GM12878 (cell line): ENCODE measurements at places on chromosomes 1 and 21.

DNA sequence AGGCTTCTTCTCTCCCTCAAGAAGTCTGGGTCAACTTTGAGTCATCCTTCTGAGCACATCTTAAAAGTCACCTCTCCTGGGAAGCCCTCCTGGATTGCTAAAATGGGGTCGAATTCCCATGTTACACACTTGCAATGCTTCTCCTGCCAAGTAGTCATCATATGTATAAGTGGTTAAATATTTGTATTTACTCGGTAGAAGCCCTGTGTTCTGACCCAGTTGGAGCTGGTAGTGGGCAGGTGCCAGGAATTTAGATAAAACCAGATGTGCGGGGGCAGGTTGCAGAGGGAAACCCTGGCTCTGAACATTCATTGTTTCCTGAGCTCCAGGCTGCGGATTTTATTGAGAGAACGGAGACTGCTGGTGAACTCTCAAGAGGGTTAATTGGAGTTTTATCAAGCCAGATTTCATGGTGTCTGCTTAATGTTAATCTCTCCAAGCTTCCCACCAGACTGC lies 52.8 kb upstream of the RPL11 start:
- DNase-seq, result no peak

DNA sequence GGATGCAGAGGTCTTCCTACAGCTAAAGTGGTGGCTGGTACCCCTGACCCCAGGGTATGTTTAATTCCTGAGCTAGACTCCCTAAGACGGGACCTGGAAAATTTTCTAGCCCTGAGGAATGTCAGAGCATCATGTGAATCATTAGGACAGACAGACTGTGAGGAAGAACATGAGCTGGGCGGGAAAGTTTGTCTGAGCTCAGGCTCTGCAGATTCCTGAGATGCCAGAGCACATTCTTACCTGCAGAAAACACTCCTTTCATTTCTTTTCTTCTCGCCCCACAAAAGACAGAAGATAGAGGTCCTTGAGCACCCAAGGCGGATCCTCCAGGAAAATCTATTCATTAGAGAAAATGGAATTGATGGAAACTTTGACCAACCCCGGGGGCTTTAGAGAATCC lies 6.5 kb downstream of the CAPN2 start:
- no peak for DNase-seq

DNA sequence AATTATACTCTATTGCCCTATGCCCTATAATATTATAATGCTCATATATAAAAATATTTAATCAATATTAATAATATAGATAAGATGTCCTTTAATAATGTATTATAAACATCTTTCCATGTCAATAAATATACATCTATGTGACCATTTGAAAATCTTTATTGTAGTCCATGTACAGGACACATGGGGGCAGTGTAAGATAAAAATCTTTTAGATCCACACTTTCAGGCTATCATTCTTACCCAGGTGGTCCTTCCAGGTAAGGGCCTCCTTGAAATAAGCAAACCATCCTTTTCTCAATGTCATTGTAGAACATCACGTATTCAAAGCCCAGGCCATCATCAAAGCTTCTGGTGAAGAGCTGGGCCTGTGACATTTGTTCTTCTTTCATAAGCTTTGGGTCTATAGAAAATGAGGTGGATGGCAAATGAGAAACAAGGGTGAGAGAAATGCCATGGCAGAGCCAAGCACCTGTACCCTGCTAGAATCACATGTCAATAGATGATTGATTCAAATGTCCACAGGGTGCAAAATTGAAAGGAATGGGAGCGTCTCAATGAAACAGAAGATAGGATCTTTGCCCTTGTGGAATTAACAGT lies 20.2 kb downstream of the THEM4 start:
- DNase-seq, result no peak

DNA sequence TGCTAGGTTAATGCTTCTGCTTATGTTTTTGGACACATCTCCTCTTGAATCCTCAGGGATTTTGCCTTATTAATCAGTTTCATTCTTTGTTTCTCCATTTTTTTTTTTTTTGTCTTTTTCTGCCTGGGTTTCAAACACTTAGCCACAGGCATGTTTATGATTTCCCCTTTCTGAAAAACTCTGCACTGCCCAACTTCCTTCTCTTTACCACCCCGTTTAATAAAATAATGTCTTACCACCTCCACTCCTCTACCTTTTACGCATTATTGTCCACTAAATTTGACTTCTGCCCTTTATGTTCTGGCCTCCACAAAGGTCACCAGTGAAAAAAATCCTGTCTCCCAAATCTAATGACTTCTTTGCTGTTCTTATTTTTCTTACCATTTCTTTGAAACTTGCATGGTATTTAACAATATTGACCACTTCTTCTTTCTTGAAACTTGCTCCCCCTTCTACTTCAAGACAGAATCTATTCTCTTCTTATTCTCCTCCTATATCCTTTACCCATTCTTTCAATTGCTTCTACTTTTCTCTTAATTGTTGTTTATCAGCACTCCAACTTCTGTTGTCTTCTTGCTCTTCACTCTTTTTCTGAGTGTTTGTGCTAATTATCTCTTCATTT lies 150.3 kb downstream of the TNFSF18 start:
- no peak for DNase-seq

GRCh38 chr1:184836934-184837895 lies 82.6 kb upstream of the EDEM3 start:
- DNase-seq, result no peak

DNA sequence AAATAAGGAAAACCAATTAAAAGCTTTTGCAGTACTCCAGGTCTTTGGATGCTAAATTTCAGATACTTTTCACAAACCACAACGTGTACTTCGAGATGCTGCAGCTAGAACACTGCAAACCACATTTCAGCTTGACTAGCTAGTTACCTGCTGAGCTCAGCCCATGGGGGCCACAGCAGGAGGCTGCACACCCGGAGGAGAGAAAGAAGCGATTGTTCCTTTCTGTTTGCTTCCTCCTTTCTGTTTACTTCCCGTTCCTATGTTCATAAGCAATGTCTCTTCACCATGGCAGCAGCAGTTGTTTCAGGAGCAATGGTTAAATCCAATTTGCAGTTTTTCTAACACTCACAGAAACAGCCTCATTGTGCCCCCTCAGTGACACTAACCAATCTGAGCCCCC lies 225.6 kb upstream of the FGGY start:
- DNase-seq, result no peak

GRCh38 chr1:4367230-4367777 lies 287.1 kb upstream of the AJAP1 start:
- DNase-seq, result no peak

- DNase-seq, result no peak
Observed at GRCh38 chr1:67680486-67680885, 4.5 kb upstream of the GADD45A start.

GRCh38 chr1:955474-955873 lies 3.6 kb downstream of the NOC2L start:
- DNase-seq, result no peak

DNA sequence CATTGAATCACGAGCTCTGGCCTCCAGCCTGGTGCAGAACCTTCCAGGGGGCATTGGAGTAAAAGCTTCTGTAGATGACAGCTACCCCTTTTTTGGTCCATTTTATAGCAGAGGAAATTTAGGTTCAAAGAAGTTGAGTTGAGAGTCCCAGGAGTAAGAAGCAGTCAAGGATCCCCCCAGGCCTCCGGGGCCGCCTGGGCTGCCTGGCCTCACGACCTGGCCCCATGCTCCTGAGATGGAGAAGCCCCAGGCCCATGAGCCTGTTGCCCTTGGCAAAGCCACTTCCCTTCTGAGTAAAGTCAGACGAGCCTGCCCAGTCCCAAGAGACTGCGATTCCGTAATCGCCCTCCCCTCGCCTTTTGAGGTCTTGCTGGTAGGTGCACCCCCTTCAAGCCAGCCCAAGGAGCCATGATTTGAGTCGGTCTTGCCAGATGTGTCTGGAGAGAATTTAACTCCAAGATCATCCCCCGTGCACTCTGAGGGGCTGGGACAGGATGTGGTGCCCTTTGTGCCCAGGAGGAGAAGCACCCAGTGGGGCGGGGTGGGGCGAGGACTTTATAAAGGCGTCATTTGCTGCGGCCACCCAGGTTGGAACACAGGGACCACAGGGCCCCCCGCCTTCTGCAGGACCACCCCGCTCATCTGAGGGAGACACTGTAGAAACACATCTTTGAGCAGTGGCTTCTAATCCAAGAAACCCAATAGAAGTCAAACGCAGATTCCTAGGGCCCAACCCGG lies 30.1 kb downstream of the PDE9A start:
- DNase-seq, result no peak

DNA sequence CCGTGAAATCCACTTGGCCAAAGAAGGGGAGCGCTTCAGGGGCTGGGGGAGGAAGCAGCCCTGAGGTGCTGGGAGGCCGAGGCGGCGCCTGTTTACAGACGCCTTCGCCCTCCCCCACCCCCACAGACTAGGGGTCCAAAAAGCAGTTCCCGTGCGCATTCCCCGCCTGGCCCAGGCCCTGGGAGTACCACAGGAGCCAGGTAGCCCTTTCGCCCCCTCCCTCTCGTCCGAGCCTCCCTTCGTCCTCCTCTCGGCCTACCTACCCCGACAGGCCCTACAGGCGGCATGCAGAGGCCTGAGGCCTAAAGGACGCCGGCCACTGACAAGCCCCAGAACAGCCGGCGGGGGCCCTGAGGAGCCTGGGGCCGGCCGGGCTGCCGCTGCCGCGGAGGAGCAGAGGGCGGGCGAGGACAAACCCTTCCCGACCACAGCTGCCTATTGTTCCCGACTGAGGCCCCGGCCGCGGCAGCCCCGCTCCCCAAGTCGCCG lies 522 bp downstream of the RC3H1 start:
- no peak for DNase-seq

DNA sequence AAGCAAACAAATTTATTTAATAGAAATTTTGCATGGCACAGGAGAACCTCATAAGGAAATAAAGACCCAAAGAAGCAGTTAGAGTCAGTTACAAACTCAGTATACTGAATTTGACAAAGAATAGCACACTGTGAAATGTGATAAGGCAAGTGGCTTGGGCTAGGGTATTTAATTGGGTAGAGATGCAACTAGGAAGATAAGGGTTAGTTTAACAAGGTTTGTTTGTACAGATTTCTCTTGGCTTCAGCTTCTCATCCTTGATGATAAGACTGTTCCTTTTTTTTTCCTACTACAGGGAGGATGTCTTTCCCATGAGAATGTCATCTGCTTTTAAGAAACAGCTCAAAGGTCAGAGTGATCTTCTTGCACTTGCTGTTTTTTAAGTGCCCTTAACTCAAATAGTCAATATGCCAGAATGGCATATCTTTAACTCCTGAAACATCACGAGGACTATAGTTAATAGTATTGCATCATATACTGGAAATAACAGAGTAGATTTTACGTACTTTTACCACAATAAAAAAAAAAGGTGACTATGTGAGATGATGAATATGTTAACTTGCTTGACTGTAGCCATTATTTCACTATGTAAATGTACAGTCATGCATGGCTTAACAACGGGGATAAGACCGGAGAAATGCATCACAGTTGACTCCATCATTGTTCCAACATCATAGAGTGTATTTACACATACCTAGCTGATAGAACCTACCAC lies 9.2 kb upstream of the TRAF3IP3 start:
- no peak for DNase-seq

DNA sequence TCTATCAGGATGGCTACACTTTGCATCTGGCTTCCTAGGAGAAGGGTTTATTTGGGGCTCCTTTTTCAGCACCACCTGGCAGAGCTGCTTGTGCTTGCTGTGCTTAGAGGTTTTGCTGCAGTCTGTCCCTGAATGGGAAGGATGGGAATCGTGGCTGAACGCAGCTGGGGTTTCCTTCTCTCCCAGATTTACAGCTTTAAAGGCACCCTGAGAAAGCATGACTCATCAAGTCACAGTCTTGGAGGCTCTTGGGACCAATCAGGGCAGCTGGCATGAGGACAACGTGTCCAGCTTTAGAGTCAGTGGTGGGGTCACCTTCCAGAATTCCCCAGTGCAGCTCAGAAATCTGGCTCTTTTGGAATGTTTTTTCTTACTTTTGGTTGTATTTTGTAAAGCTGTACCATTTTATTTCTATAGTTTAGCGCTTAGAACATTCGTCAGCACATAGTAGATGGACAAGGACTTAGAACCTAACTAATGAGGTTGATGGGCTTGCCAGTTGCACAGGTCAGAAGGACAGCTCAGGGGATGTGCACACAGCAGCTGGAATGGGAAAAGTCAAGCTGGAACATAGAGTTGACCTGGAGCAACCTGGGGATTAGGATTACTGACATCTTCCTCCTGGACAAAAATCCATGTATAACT lies 222.6 kb downstream of the PRDM2 start:
- DNase-seq, result no peak

GRCh38 chr1:161491472-161491871 lies 13.8 kb upstream of the FCGR2A start:
- no peak for DNase-seq

DNA sequence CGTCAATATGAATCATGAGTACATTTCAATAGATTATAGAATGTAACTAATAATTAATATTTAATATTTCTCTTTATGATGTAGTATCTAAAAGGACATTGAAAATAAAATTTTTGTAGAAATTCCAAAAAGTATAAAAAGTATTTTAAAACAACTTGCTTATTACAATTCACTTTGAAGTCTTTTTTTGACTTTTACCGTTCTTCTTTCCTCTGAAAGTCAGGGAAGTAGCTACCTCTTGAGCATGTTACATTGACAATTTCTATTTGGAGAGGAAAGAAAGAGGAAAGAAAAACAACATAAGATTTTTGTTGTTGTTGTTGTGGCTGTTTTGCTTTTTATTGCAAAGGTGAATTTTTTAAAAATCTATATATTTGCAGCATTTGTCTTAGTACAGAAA lies 1.3 kb downstream of the PTPRC start:
- DNase-seq, result no peak

DNA sequence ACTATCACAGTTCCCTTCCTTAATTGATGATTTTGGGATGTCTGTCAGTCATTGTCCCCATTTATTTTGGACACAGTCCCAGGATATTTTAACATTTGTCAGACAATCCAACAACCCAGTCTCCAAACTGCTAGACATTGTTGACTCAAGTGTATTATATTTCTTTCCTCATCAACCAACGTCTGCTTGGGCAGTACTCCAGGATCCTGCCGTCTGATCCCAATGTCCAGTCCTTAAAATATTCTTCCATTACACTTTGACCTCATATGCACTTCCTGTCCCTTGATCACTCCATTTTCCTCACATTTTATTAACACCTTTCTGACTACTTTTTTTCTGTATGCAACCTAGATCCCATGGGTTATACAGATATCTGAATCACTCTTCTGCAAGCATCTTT lies 39.8 kb upstream of the KIAA0040 start:
- DNase-seq, result no peak

- no peak for DNase-seq
Observed at GRCh38 chr21:25974964-25975363, 195.6 kb downstream of the APP start.
